ENCODE measurements at places on chromosomes 13 and 19.

GRCh38 chr19:30701178-30701577 lies 329.0 kb downstream of the ZNF536 start:
- DNase-seq = no peak

- DNase-seq = no peak
These were observed 19.9 kb downstream of the LMTK3 start for GRCh38 chr19:48491793-48492123.

DNA sequence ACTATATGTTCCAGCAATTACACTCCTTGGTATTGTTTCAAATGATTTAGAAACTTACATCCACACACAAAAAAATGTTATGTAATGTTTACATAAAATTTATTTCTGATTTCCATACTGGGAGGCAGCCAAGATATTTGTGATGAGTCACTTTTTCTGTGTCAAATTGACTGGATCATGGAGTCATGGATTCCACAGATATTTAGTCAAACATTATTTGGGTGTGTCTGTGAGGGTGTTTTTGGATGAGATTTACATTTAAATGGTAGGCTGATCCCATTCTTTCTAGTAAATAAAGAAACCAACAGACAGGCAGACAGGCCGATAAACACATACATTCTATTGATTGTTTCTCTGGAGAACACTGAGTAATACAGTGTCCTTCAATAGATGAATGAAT lies 562.8 kb downstream of the SLITRK6 start:
- DNase-seq = peak; percentile 11

- peak; percentile 65 for DNase-seq
These were observed 616.4 kb downstream of the EFNB2 start for GRCh38 chr13:105918842-105919741.

DNA sequence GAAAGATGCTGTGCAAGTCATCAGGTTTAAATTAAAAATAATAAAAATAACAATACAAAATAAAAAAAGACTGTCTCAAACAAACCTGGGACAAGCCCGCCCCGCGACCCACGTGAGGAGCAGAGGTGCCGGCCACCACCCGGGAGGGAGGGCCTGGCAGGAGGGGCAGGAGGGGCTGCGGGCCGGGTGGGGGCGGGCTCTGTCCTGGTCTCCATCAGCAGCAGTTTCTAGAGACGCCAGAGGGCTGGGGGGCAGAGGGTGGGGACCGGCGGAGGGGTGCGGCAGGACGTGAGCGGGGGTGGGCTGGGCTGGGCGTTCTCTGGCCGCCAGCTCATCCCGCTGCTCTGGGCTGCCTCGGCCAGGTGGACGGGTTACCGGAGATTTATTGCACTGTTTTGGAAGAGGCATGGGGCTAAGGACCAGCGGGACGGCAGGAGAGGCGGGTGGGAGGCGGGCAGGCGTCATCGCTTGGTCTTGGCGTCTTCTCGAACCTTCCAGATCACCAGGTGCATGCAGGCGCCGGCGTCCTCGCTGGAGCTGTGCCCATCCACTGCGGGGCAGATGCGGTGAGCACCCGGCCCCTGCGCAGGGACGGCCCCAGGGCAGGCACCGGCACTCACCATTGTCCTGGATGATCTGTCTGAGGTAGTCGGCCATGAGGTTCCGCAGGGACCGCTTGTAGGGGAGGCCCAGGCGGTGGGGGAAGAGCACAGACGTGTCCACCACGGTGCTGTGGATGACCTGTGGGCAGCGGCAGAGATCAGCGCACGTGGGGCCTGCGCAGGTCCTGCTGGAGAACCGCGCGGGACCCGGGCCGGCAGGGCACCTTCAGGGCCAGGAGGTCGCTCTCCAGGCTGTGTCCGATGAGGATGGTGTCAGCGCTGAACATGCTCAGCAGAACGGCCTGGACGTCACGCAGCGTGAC lies 3.8 kb upstream of the ATP8B3 start:
- DNase-seq = no peak

GRCh38 chr13:65803530-65804392 lies 1426.4 kb downstream of the PCDH9 start:
- DNase-seq = no peak

DNA sequence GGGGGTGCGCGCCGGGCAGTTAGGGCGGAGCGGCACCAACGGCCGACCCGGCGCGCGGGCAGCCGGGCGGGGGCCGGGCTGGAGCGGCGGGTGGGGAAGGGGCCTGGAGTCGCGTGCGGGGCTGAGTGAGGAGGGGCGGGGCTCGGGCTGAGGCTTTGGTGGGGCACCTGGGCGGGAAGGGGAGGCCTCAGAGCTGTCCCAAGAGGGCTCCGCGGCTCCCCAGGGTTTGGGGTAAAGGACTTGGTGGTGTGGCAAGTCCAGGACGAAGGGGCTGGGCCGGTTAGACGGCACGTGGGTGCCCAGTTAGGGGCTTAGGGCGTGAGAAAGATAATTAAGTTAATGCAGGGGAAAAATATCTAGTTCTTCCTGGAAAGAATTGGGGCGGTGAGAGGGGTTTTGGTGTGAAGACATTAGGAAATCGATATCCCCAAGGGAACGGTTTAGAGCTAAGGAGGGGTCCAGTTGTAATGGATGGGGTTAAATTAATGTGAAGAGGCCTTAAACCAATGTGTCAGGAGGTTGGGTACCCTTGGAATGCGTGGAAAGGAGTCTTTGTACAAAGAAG lies 496 bp downstream of the ZNF574 start:
- DNase-seq = no peak

DNA sequence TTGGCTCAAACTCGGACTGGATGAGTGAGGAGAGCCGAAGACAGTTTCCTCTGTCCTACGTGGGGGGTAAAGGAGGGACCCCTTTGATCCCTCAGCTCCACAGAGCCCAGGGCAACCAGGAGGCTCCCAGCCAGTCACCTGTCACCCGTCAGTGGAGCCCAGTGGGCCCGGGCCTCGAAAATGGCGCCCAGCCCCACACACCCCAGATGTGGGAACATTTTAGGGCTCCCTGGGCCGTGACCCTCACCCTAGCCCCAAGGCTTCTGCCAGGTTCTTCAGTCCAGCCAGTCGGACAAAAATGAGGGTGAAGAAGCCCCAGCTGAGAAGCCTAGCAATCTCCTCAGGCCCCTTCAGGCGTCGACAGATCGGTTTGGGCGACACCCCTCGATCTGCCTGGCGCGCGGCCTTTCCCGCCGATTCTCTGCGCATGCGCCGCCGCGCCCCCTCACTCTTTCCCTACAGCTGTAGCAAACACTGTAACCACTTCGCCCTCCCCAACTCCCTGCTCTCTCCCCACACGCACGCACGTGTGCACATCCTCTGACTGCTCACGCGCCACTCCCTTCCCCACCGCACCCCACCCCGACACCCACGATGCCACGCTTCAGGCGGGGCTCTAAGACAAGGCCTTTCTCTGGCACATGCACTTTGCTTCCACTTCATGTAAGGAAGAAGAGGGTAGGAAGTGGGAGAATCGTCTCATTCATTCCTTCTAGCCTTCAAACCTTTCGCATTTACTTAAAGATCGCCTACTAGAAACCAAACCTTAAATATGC lies at the start of gene SLC6A16:
Gene SLC6A16, minus strand, starts transcription at position 391 of the 776 bp plus-strand sequence. CDS start 13,844 bp downstream, outside the sequence.
- DNase-seq = no peak

DNA sequence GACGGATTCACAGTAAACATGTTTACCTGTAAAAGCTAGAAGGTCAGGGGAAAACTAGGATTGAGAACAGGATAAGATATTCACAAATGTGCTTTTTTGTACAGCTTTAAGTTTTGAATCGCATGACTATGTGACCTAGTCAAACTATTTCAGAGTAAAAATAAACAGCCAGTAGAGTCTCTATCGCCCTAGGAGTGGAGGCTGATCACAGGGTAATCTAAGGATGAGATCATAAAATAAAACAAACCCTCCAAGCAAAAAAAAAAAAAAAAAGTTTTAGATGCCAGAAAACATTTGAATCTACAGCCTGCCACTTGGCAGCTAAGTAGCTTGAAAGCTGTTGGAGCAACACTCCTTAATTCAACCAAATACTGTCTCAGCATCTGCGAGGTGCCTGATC lies 26.8 kb downstream of the ZNF350 start:
- DNase-seq = no peak

DNA sequence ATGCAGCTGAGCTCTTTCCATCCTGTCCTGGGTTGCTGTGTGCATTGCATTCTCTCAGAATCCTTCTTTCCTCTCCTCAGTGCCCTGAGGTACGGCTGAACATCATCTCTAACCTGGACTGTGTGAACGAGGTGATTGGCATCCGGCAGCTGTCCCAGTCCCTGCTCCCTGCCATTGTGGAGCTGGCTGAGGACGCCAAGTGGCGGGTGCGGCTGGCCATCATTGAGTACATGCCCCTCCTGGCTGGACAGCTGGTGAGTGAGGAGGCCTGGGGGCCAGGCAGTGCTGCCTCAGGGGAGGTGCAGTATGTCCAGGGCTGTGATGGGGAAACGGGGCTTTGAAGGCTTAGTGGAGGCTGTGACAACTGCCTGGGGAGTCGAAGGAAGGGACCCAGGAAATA lies 29.8 kb downstream of the PPP2R1A start:
- no peak for DNase-seq

DNA sequence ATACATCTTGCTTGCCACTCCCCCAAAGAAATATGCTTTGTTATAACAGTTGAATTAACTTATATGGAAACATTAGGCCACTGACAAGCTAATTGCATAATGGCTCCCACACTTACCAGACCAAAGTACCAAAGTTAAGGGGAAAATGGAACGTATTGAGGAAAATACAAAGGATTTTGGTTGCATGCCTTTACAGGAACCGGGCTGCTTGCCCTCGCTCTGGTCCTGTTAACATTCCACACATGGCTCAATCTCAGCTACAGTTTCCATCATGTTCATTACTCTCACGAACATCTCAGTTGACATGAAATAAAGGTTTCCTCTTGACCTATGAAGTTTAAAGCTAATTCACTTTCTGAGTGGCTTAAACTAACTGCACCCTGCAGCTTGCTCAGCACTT lies 220.7 kb upstream of the RXFP2 start:
- no peak for DNase-seq

GRCh38 chr13:43316281-43316680 lies 292.9 kb downstream of the DNAJC15 start:
- no peak for DNase-seq

GRCh38 chr19:49806620-49806959 lies 6.5 kb downstream of the FUZ start:
- no peak for DNase-seq

DNA sequence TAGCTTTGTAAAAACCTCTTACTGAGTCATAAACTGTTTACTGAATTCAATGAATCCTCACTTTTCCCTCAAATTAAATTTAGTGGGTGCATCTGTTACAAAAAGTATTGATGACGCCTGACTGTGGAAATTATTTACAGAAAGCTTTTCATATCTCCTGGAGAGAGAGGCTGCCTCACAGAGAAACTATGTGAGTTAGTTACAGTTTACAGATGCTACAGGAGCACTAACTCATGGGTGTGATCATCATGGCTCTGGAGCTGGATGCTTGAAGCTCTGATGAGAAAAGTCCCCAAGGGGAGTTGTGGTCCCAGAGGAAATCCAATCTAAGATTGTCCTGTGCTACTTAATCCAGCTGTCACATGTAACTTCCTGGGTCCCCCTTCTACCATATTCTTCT lies 590.8 kb downstream of the LMO7 start:
- DNase-seq = no peak

GRCh38 chr13:29140277-29140676 lies 320.1 kb downstream of the MTUS2 start:
- no peak for DNase-seq

- DNase-seq = peak; percentile 55
These were observed 60.9 kb downstream of the PEX11G start for GRCh38 chr19:7427944-7428343.

DNA sequence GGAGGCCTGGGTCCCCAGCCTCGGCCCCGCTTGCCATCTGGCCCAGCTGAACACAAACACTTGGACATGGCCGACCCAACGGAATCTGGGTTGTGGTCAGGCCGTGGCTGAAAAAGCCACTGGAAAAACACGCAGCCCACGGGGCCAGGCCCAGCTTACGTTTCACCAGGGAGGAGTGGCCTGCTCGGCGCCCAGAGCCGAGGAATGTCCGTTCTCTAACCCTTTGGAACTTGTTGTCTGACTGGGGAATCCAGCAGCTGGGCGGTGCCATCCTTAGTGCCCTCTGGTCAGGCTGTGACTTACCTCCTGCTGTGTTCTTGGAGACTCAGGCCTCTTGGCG lies 13.8 kb downstream of the CILP2 start:
- DNase-seq = no peak

GRCh38 chr13:110911880-110912279 lies 3.0 kb downstream of the ANKRD10 start:
- no peak for DNase-seq

DNA sequence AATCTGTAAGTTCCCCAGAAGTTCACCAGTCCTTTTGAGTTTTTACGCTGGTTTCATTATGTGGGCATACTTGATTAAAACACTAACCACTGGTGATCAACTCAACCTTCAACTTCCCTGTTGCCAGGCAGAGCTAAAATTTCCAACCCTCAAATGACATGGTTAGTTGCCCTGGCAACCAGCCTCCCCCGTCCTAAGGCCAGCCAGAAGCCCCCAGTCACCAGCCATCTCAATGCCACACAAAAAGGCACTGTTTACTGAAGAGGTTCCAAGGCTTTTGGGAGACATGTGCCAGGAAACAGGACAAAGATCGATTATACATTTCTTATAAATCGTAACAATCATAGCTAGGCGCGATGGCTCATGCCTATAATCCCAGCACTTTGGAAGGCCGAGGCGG lies 1.6 kb downstream of the ZNF649 start:
- DNase-seq = no peak

GRCh38 chr19:11339254-11340098 lies at the start of gene RAB3D:
RAB3D (minus strand) TSS chr19:11339657; CDS start chr19:11337399, 2,258 bp downstream.
- peak; percentile 47 for DNase-seq

DNA sequence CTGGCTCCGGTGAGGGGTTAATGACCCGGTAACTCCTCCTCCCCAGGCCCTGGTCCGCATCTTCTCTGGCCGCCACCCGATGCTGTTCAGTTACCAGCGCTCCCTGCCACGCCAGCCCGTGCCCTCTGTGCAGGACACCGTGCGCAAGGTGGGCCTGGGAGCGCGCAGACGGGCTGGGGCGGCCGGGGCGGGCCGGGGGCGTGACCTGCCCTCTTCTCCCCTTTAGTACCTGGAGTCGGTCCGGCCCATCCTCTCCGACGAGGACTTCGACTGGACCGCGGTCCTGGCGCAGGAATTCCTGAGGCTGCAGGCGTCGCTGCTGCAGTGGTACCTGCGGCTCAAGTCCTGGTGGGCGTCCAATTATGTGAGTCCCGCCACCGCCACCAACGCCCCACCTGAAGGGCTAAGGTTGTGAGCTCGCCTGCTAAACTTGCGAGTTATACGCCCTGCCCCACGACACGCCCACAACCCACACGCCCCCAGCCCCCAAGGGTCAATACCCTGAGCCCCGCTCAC lies 10.4 kb downstream of the CPT1C start:
- DNase-seq = no peak

- no peak for DNase-seq
These were observed 145.7 kb downstream of the COL4A1 start for GRCh38 chr13:110161112-110161882.

- no peak for DNase-seq
These were observed 34.0 kb downstream of the DPF1 start for GRCh38 chr19:38190061-38190460.

- no peak for DNase-seq
These were observed 82.5 kb upstream of the KCTD15 start for GRCh38 chr19:33714149-33714548.

DNA sequence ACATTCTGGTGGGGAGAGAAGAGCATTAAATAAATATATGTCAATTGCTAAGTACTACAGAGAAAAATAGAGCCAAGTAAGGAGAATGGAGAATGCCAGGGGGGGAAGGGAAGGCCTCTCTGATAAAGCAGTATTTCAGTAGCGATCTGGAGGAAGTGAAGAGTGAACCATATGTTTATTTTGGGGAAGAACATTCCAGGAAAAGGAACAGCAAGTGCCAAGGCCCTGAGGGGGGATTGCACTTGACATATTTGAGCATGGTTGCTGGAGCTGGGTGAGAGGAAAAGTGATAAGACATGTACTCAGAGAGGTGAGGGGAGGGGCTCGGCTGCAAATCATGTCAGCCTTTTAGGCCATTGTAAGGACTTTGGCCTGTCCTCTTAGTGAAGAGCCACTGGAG lies 30.4 kb downstream of the WDR87 start:
- DNase-seq = no peak

Data from non-pigmented ciliary epithelial cell (primary cell).